Stimulated activated CD8-positive, alpha-beta memory T cell treated with anti-CD3 and anti-CD28 coated beads, Interleukin-15, amount 100 ng/mL, for 48 hours (primary cell): ENCODE measurements at places on chromosomes 1 and 21.
A peak's percentile ranks its signal among the peaks of the same experiment; 100 is the strongest.

- DNase-seq: no peak
Measured at GRCh38 chr1:91345395-91346005, 59.1 kb downstream of the HFM1 start.

GRCh38 chr1:53278298-53278725, 40.0 kb upstream of the MAGOH start:
- peak; percentile 35 for DNase-seq

DNA sequence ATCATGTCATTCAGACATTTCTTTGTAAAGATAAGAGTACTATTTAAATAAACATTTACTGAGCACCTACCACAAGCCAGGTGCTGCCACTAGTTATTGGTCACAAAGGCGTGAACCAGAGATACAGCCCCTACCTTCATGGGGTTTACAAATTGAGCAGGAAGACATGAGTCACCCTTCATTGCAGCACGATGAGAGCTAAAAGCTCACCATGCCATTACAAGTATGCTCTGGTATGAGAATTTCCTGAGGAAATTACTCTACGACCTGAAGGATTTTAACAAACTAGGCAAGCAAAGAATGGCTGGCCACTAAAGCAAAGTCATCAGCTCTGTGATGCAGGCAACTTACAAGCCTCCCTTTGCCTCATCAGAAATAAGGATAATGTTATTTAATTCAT, 346.8 kb downstream of the BRINP2 start:
- no peak for DNase-seq

GRCh38 chr1:8257621-8258020, 60.3 kb upstream of the SLC45A1 start:
- DNase-seq: no peak

DNA sequence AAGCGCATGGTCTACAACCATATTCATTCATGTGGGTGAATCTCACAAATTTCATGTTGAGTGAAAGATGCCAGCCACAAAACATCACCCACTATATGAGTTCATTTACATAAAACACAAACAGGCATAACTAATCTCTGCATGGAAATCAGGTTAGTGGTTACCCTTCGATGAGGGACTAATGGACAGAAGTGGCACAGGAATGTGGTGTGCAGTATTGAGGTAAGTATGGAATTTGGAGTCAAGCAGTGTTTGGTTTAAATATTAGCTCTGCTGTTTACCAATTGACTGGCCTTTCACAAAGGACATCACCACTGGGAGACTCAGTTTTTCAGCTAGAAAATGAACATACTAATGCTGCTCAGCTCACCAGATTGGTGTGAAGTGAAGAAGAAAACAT, 24.2 kb downstream of the CCDC185 start:
- DNase-seq: no peak

DNA sequence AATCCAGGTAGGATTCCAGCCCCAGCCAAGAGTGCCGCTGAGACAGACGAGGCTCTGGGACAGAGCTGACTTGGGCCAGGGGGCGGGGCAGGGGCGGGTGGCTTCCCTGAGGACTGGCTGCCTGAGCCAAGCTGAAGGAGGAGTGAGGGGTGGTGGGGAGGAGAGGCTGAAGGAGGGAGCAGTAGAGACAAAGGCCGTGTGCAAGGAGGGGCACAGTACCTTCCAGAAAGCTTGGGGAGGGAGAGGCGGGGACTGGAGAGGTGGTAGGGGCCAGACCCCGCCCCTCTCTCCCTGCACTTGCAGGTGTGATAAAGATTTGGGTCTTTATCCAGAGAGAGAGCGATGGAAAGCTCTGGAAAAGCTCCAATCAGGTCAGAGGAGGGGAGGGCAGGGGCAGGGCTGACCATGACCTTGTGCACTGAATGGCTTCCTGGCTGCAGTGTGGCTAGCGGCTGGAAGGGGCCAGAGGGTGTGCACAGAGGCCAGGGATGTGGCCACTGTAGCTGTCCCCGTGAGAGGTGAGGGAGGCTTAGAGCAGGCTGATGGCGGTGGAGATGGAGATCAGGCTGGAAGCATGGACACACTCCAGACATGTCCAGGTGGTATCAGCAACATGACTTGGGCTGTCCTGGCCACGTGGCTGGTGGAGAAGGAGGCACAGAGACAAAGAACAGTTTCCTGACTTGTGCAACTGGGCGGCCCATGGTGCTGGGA, 6.7 kb upstream of the EPHA8 start:
- DNase-seq: no peak

DNA sequence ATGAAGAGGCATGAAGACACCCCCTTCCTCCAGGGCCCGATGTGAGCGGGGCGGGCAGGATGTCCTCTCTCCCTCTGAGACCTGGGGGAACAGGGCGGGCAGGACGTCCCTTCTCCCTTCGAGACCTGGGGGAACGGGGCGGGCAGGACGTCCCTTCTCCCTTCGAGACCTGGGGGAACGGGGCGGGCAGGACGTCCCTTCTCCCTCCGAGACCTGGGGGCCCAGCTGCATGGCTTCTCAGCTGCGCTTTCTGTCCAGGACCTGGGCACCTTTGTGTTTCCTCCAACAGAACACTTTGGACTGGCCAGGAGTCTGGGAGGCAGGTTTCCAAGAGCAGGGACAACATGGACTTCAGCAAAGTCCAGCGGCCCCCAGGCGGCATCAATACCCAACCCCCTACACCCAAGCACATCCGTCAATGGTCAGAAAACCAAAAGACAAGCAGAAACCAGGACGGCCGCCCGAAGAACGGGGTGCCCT, 30.8 kb upstream of the ADARB1 start:
- no peak for DNase-seq

- no peak for DNase-seq
Measured at GRCh38 chr1:97077221-97077620, 355.6 kb downstream of the PTBP2 start.

DNA sequence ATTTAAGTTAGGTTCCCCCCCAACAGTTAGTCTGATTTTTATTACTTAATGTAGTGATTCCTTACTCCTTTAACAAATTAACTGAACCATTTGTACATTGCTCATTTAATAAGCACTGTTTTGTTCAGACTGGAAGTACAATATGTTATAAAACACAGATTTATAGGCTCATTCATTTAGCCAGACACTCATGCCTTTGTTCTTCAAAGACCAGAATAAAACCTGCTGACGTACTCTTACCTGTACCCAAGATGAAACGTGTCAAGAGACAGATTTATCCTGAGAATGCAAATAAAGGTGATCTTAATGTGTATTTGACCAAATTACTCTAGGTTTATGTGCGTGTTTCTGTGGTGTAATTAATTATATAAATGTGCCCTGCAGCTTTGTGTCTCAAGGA, 92.8 kb downstream of the INTS7 start:
- no peak for DNase-seq

DNA sequence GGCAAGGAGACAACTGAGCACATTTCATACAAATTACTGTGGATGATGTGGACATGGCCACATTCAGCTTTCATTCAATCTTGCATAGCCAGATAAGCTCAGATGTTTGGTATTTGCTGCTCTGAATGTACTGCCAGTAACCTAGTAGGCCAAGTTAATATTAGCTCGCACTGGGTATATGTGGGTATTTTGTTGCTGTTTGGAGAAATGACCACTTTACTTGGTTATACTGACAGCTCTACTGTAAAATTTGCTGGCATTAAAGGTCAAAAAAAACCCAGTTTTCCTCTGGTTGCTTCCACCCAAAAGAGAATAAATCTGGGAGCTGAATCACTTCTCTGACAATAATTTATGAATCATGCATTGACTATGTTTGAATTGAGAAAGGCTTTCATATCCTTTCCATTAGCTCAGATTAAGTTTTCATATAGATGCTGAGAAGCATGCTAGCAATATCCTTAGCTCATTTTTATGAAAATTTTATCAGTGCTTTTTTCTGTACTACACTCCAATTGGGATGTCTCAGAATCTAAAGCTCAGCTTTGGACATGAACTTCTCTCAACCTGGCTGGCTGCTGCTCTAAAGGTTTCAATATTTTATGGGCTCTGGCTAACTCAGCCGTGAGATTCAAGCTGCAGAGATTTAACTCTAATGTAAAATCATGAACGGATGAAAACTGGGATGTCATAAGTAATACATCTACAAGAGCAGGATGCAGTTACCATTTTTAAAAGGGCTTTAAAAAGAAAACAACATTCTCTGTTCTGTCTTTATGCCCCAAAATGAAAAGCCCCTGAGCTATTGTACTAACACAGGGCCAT, 330.0 kb downstream of the BARHL2 start:
- no peak for DNase-seq
